Dermis blood vessel endothelial cell (primary cell): ENCODE measurements at places on chromosomes 13 and 19. TPM values are rescaled to one million over a fixed set of nuclear protein-coding genes. Genes with fewer than 3 reads are reported as not detected.

BCL2L12 gene
- 3.1 and 9.2 TPM in 2 replicates for total RNA-seq

CEACAM19 gene
- 0.47 and 0.85 TPM in 2 replicates for total RNA-seq

ZNF682 gene
- total RNA-seq: 2.7 and 5.4 TPM in 2 replicates

DYRK1B gene
- 21.4 and 37.2 TPM in 2 replicates for total RNA-seq

TNFSF11 gene
- total RNA-seq: not detected in 2 replicates
